ENCODE measurements at places on chromosomes 12 and 14.
A peak's percentile ranks its signal among the peaks of the same experiment; 100 is the strongest.

GRCh38 chr12:75483431-75483830, 2.9 kb downstream of the GLIPR1 start:
- no peak for DNase-seq

- DNase-seq, result no peak
These were observed 15.1 kb downstream of the SOCS2 start for GRCh38 chr12:93587611-93588010.

DNA sequence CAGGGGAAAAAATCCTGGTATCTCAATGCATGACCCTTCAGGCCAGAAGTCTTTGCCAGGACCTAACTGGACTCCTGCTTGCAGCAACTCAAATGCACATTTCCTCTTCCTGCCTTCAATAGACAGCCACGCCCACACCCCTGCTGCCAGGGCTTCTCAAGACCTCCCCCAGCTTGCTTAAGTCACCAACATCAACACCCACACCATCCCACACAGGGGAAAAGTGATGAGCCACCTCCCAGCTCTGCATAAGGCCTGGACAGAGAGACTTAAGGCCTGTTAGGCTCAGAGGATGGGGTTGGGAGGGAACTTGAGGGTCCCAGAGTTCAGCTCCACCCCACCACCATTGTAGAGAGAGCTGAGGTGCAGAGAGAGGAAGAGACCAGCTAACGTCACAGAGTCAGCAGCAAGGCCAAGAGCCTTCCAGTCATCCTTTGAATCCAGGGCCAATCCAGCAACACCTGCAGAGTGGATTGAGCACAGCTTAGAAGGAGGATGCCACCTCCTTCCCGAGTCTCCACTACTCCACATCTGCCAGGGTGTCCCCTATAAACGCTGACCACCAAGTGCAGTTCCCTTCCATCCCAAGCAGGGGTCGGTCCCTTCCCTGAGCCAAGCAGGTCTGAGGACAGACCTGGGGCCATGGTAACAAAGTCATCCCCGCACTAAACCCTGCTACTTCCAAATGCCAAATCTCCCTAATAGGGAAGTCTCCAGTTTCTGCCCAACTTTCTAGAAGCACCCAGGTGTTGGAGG, 50.0 kb downstream of the KDM2B start:
- DNase-seq, result no peak

DNA sequence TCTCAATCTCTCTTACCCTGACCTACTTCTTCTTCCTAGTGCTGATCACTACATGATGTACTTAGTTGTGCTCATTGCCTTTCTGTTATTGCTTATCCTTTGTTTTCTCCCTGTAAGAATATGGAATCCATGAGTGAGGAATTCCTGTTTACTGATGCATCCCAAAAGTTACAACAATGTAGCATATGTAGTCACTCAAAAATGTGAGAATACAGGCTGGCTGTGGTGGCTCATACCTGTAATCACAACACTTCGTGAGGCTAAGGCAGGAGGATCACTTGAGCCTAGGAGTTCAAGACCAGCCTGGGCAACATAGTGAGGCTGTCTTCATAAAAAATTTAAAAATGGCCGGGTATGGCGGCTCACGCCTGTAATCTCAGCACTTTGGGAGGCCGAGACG, 8.0 kb upstream of the WDR20 start:
- DNase-seq, result no peak

DNA sequence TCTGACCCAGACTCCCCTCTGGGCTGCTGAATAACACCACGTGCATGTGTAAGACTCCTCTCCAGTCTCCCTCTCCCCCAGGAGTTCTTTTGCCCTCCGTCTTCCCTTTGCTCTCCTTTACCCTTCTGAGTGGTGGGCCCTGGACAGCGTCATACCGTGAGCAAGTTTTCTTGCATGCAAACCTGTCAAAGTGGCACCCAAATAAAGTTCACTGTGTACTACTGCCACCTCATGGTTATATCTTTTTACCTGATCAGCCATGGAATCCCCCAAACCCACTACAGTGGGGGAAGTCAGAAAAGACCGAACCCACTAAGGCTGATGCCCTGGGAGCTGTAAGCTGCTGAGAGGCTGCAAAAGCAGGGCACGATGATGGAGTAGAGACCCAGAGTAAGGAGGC, 131.1 kb upstream of the VRK1 start:
- DNase-seq, result no peak

DNA sequence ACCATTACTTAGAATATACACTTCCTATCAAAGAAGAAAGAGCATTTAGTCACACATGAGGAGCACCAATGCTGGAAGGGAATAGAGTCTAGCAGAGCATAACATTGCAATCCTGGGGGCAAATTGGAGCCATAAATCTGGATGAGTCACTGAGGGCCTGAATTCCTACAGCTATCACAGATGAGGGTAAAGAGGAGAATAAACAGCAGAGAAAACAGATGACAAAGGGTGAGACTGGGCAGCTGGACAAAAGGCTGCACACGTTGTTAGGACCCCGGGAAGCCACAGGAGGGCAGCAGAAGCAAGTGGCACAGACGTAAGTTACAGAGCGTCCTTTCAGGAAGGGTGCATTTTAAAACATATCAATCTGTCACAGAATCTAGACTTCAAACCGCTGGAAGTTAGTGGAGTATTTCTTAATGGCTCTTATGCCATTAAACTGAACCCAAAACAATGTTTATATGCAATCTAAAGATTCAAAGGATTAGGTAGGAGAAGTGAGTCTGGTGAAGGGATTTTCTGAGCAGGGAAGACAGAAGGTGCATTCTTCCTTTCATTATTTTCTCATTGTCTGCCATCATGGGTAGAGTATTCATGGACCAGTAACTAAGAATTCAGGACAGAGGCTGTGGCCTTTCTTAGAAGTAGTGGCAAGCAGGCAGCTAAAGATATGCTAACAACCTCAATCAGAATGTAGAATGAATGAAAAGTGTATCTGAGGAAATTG, 159.8 kb upstream of the DAAM1 start:
- DNase-seq, result peak; percentile 63

Measured in neural crest cell (in vitro differentiated cells).